ENCODE measurements at places on chromosomes 1 and 21.

DNA sequence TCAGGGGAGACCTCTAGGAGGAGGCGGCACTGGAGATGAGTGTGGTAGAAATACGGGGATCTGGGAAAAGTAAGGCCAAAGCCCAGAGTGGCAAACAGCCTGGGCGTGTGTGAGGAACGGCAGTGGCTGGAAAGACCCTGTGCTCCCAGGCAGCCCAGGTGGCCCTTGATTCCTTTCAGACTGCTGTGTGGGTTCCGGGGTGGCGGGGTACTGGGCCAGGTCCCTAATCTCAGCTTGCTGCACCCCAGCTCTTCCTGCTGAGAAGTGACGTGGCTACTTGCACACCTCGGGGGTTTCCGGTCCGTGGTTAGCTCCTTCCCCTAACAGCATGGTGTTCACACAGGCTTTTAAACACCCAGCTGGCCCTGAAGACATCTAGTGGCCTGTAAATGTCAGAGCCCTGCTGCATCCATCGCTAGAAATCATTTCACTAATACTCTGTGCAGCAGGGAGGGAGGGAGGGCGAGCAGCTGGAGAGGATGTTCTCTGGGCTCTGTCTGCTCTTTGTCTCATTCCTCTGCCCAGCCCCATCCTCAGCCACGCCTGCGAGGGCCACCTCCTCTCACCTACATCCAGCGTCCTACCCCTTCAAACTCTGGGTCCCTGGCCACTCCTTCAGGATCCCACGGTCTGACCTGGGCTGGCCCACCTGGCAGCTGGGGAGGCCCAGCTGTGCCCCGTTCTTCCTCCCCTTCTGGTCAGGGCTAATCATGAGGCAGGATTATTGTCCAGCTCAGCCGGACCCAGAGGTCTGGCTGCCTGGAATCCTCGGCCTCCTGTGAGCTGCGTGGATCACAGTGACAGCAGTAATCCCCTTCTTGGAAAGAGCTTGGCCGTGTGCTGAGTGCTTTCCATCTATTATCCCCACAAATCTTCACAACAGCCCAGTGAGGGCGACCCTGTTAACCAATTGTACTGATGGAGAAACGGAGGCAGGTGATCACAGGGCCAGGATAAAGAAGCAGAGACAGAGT is 7.2 kb downstream of the ZDHHC18 start:
- DNase-seq, result no peak

GRCh38 chr21:44618504-44618903 is 6.6 kb downstream of the KRTAP10-8 start:
- no peak for DNase-seq

GRCh38 chr1:214645712-214646111 is 42.7 kb downstream of the CENPF start:
- DNase-seq, result no peak

GRCh38 chr1:1157426-1157913 is 16.2 kb upstream of the TTLL10 start:
- DNase-seq, result peak; percentile 60

DNA sequence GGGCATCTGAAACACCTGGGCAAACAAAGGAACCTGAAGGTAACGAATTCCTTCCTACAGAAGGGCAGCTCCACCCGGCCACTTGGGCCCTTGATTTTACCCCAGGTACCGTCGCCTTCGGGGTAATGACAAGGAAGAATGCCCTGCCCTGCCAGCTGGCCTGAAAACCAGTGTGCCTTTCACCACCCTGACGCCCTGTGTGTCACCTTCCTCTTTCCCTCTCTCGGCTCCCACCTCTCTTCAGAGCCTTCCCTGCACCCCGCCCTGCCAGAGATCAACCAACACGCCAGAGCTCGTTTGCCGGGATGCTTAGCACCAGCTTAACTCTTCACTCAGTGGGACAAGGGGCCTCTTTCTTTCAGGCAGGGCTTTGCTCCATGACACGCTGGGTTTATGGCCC is 86.0 kb downstream of the SIM2 start:
- DNase-seq, result no peak

- DNase-seq, result no peak
These were observed 4.0 kb downstream of the CRNN start for GRCh38 chr1:152410028-152410427.

DNA sequence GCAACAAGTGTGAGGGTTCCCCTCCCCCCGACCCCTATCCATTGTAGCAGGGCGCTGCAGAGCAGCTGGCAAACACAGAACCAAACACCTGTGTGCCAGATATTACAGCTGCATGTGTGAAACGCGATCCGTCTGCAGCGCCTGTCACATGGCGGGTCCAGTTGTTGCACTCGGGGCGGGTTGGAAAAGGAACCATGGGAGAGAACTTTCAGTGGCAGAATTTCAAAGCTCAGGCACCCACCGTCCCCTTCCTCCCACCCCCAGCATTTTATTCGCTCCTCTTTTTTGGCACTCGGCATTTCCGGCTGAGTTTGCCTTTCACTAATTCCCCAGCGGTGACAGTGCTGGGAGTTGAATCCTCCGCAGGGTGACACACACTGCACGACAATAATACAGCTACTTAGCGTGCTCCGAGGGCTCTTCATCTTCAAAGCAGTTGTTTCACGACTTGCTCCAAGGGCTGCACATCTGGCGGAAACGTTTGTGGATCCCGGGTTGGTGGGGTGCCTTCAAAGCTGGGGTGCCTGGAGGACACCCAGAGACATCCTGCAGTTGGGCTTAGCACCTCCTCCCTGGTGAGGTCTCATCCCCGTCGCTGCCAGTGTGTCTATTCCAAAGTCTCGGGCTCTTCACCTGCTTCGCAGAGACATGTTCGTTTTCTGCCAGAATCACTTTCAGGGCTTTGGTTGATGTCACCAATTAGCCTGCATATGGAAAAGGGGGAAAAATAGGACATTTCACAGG is 180.7 kb downstream of the ZBTB18 start:
- peak; percentile 27 for DNase-seq

DNA sequence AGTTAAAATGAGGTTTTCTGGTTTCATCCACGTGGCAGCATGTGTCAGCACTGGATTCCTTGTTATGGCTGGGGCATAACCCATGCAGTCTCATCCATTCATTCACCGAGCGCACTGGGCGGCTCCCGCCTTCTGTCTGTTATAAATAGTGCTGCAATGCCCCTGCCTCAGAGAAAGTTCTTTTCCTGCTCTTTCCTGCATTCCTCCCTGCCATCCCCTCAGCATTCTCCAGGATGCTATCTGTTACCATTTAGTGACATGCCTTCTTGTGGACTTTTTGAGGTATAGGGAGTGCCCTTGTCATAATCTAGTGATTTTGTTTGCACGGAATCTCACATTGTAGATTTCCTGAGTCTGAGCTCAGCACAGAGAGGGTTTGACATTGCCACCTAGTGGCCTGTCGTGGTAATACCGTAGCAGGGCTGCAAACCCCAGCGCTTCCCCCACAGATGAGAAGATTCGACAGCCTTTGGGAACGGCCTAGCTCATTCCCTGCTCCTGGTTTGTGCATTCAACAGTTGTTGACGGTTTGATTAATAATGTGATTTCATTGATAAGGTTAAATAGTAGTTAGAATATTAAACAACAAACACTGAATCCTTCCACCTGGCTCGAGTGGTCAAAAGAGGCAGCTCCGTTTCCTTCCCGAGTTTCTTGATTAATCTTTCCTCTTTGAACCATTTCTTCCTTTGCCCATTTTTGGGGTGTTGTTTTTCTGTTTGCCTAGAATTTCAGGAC is 46.3 kb downstream of the UMODL1 start:
- DNase-seq, result peak; percentile 86

DNA sequence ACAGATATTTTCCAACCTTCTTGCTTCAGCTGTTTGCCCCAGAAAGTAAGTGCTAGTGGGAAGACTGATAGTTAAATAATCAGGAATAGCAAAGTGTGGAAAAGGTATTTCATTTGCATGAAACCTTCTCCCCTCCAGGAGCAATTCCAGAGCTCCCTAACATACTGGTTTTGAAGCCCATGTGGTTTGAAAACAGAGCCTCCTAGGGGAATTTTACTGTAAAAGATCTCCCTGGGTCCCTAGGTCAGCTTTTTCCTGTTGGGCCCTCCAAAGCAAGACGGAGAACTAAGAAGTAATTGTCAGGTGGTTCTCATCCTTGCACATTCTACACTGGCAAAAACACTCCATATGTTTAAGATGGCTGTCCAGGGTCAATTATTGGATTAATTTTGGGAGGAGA is 218.7 kb upstream of the FOXD3 start:
- DNase-seq, result no peak

- DNase-seq, result no peak
These were observed 124.3 kb downstream of the PGBD5 start for GRCh38 chr1:230301822-230302221.

GRCh38 chr1:25698252-25698651 is 81.7 kb downstream of the MAN1C1 start:
- DNase-seq, result no peak

DNA sequence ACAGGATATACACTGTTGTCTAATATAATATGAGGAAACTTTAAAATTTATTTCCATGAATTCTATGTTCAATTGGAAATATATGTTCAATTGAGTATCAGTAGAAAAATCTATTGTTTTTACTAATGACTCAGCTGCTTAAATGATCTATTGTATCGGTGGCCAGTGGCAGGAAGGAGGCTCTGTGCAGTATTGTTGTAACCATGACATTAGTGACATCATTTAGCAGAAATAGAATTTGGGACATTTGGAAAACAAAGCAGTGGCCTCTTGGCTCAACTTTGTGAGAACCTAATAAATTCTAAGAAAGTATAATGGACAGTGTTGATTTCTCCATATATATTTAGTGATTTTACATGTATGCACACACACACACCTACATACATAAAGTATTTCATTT is 257.4 kb downstream of the PDE4B start:
- no peak for DNase-seq

- DNase-seq, result no peak
These were observed 295.8 kb downstream of the MATN1 start for GRCh38 chr1:30427545-30427944.

DNA sequence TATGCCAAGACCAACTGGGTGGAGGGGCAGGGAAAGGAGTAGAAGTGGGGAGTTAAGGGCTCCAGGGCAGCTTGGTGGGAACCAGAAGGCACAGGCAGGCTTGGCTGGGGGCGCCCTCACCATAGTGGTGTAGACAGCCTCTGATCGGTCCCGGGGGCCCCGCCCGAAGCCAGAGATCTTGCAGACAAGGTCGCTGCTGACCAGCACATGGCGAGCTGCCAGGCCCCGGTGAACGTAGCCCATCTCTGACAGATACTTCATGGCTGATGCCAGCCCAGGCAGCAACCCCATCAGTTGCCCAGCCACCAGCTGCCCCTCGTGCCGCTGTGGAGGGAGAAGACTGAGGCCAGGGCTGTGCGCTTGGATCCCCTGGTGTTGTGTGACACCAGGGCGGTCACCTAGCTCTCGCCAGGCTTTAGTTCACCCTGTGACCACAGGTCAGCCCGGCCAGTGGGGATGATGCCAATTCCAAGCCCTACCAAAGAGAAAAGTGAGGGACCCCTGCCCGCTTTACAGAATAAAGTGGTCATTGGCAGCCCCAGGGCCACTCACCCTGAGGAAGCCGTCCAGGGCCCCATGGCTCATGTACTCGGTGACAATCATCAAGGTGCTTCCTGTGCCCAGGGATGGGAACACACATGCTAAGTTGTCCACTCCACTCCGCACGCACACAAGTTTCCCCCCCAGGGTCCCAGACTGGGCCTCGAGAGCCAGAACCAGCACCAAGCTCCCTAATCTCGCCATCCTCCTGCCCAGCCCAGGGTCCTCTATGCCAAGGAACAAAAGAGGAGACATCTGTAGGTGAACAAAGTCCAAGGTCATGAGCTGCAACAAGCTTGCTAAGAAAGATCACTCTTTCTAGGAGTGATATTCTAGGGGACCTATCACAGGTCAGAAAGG is 28.2 kb downstream of the CDCA8 start:
- no peak for DNase-seq

DNA sequence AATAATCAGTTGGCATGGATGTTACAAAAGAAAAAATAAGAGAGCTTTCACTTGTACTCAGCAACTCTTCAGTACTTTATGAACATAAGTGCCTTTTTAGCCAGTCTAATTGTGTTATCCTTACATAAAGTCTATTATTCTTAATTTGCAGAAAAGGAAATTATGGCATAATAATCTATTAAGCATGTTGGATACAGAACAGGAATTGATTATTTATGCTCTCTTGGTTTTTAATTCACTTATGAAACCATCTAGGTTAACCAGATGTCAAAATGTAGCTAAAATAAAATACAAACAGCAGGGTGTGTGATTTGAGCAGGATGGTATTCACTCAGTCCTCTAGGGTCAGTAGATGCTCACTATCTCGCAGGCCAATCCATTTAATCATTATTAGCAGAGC is 79.7 kb downstream of the PLPPR5 start:
- no peak for DNase-seq

GRCh38 chr1:185843986-185844385 is 109.8 kb downstream of the HMCN1 start:
- no peak for DNase-seq

- DNase-seq, result no peak
These were observed 987.8 kb upstream of the ADAMTS5 start for GRCh38 chr21:27954543-27955165.

DNA sequence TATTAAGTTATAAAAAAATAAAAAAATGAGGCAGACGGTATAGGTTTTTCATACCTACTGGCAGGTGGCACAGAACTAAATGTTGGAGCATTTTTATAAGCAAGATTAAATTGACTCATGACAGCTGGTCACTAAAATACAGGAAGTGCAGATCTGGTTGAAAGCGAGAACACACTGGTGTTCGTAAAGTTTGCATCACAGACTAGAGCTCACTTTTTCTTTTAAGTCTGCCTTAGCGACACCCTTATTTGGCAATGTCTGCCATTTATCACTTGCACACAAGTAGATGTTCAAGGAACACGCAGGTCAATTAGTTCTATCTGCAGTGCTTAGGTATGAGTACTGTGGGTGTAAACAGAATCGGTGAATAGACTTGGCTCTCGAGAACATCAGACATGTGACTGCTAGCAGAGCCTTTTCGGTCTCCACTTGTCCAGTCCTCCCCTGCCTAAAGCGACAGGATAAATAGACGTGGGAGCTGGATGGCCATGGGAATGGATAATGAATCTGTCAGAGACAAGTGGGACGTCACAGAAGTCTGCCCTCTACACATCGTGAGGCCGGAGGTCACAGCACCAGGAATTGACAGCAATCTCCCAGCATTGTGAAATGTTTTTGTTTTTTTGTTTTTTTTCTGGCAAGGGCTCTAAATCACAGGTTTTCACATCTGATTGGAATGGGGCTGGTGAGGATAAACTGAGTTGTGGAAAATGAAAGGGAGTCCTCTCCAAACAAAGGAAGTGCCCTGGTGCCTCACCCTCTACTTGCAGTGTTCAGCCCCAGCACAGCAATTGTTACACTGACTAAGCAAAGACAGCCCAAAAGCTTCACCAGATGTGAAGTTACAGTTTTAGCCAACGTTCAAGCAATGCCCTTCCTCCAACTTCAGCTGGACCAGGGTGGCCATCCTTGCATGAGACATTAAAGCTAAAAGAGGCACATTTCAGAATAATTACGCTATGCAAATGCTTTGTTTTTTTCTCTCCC is 248.9 kb downstream of the NTNG1 start:
- DNase-seq, result peak; percentile 40

All from nephron progenitor cell (in vitro differentiated cells).